ENCODE measurements at places on chromosomes 12 and 14.

DNA sequence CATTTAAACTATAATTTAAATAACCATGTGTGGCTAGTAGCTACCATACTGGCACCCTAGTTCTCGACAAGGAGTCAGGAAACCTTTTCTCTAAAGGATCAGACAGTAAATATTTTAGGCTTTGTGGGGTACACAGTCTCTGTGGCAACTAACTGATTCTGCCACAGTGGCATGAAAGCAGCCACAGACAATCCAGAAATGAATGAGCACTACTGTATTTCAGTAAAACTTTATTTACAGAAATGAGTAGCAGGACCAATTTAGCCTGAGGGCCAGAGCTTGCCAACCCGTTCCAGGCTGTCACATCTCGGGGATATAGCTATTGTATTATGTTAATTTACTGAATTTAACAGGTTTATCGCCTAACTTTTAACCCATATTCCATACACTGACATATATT is 278.7 kb downstream of the ITPR2 start:
- DNase-seq = no peak

GRCh38 chr12:51521554-51522276 is 69.3 kb upstream of the SCN8A start:
- DNase-seq = peak; percentile 16

GRCh38 chr12:107475900-107476299 is 209.7 kb upstream of the PWP1 start:
- no peak for DNase-seq

- DNase-seq = no peak
Observed at GRCh38 chr12:42735861-42736361, 146.4 kb upstream of the PRICKLE1 start.

GRCh38 chr12:94807951-94808350 is 157.6 kb upstream of the TMCC3 start:
- no peak for DNase-seq

DNA sequence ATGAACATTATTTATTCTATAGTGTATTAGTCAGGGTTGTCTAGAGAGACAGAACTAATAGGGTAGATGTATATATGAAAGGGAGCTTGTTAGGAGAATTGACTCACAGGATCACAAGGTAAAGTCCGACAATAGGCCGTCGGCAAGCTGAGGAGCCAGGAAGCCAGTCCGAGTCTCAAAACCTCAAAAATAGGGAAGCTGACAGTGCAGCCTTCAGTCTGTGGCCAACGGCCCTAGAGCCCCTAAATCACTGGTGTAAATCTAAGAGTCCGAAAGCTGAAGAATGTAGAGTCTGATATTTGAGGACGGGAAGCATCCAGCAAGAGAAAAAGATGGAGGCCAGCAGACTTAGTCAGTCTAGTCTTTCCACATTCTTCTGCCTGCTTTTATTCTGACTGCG is 912.2 kb downstream of the FLRT2 start:
- no peak for DNase-seq

- DNase-seq = no peak
Observed at GRCh38 chr14:102949062-102949800, 26.8 kb downstream of the AMN start.

DNA sequence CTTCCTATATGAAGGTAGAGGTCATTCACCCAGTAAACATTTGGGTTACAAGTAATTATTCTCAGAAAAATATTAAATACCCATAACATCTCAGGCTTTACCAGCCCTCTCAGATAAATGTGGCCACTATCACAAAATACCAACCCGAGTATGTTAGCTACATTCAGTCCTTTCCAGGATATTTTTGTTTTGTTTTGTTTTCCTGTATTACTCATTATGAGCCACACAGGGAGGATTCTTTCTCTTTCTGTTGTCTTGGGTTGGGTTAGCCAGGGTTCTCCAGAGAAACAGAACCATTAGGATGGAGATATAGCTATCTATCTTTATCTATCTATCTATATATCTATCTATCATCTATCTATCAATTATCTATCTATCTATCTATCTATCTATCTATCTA is 947.6 kb upstream of the MDGA2 start:
- no peak for DNase-seq

DNA sequence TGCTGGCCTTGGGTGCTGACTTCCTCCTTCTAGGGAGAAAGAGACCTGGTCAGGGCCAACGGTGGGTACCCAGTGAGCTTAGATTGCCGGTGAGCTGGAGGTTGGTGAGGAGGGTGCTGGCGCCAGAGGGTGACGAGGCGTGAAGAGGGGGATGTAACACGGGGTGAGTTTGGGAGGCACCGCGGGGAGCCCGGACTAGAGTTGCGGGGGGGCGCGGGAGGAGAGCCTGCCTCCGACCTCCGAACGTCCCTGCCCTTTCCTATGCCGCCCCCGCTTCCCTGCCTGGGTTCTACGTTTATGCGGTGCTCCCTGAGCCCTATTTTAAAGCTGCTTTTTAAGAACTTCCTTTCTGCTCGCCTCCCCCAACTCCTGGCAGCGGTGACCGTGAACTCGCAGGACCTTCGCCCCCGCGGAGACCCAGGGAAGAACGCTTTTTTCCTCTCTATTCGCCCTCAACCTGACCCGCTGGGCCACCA is 18.6 kb downstream of the OR6S1 start:
- DNase-seq = no peak

DNA sequence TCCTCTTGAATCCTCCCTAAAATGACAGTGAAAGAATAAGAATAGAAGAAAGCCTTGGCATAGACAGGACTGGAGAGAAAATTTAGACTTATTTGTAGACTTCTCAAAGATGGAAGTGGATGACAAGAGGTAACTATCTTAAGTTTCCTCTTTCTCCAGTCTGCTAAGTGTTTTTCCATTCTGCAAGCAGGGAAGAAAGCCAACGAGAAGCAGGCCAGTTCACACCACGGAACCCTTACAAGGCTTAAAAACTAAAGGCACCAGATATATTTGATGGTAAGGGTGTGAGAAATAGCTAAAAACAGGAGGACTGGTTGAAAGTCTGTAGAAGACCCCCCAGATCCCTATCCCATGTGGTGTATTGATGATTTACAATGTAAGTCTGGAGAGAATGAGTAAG is 82.9 kb upstream of the GPHB5 start:
- DNase-seq = no peak

- DNase-seq = no peak
Observed at GRCh38 chr14:103594265-103594664, 31.5 kb downstream of the COA8 start.

GRCh38 chr12:47222520-47223030 is 142.8 kb upstream of the AMIGO2 start:
- no peak for DNase-seq

- peak; percentile 49 for DNase-seq
Observed at GRCh38 chr12:49568442-49569162, 660 bp upstream of the MCRS1 start.

DNA sequence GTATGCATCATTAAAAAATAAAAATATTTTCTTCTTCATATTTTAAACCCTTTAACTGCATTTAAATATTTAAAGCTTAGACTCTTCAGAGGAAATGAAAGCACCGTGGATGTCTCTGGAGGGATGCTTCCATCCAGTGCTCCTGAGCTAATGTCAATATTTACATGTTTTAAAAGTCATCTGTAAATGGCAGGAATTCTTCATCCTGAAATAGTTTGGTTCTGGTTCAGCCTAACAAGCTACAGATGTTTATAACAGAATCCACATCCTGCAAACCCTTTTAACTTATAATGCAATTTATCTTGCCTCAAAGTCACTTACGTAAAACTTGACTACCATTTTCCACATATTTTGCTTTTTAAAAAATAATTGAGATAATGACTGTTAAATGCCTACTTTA is 1207.3 kb downstream of the SLC16A7 start:
- no peak for DNase-seq

DNA sequence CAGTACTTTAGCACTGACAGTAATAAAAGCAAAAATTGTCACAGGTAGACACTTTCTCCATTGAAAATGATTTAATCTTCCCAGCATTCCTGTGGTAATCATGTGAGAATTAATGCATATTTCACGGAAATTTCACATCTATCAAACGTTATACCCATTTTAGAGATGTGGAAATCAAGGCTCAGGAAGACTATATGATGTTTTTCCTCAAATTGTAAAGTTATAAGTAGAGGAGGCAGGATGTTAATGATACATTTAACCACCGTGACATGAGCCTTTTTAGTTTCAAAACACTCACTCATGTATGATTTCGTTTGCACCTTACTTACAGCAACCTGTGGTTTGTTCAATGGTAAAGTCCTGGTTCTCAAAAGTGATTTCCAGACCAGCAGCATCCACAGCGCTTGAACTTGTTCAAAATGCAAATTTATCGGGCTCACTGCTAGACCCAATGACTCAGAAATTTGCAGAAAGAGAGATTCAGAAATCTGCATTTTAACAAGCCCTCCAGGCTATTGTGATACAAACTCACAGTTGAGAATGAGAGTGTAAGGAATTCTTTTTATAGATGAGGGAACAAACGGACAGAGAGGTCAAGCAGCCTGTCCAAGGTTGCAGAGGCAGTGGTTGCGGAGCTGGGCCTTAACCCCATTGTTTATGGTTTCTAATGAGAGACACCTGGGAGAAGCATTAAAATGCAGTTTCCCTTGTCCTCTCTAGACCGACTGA is 654.8 kb upstream of the TBX3 start:
- no peak for DNase-seq

- no peak for DNase-seq
Observed at GRCh38 chr12:52427083-52427482, 7.1 kb downstream of the KRT75 start.

GRCh38 chr12:52319097-52319496 is 2.1 kb downstream of the KRT83 start:
- DNase-seq = no peak

- no peak for DNase-seq
Observed at GRCh38 chr12:46752396-46752795, 73.4 kb downstream of the SLC38A4 start.

DNA sequence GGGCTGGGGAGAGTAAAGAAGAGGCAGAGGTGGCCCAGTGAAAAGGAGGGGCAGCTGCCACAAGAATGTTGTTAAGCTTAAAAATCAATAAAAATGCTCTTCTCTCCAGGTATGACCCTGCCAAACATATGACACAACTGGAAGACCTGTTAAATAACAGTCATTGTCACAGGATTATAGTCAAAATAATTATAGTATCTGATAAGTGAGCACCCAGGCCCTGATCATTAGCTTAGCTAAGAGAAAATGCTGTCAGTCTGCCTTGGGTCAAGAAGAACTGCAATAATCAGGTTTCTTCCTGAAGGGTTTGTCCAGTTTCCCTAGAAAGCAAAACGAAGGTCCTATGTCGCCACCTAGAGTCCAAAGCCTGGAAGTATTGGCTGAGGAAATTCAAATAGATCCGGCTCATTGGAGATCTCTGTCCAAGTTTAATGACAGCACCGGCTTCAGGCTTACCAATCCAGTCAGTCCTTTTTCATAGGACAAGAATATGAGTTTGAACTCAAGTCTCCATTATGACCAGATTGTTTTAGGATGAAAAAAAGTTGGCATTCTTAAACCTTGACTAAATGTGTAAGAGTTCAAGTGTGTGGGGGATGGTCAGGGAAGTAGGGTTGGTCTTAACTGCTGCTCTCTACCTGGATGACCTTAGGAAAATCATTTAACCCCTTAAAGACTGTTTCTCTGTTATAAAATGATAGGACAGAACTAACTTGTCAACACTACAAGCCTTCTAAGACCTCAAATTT is 22.5 kb upstream of the NKX2-8 start:
- peak; percentile 81 for DNase-seq

- DNase-seq = no peak
Observed at GRCh38 chr14:56996721-56997399, 186.6 kb upstream of the OTX2 start.

- no peak for DNase-seq
Observed at GRCh38 chr12:19038209-19038608, 91.3 kb upstream of the PLEKHA5 start.

DNA sequence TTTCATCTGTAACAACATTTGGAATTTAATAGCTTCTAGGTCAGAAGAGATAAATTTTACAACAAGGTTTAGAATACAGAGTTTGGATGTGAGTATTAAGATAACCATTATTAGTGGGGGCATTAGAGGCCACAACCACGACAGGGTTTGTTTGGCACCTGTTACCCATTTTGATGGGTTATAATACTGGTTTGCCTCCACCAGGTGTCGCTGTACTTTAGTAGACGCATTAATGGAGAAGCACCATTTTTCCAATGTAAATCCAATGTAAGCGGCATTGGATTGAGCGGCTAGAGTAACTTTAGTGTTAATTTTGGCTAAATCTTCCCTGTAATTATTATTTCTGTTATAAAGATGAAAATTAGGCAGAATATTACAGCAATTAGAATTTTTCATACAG is 136.2 kb downstream of the SLCO1B3 start:
- DNase-seq = peak; percentile 41

- DNase-seq = no peak
Observed at GRCh38 chr12:22126758-22127157, 80.7 kb downstream of the CMAS start.

DNA sequence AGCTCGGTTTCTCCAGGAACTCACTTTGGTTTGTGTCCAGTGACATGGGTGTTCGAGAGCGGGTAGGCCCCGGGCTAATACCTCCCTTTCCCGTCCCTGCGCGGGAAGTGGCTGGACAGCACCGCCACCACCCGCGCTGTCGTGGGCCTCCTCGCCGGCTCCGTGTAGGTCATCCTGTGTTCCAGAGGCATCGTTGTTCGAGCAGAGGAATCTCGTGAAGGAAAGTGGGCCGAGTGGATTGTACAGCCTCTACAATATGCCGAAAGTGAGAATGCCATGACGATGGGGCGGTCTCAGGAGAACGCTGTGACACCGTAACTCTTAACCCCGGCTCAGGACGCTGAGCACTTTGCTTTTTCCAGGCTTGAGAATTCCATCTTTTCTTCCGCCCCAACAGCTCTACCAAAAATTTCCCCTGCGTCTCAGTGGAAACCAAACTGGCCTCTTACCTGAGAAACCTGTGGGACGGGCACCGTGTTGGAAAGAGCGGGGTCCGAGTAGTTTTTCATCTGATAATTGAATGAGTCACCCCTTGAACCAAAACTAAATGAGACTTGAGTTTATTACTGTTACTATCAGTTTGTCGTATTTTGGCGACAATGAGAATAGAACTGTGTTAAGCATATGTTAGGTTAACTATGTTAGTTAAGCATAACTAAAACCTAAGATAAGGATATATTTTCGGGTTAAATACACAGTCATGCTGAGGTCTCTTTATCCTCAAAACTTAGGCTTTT is 510 bp downstream of the EIF2S1 start:
- no peak for DNase-seq

GRCh38 chr12:108341356-108341755 is 2.2 kb upstream of the CMKLR1 start:
- DNase-seq = no peak

- DNase-seq = no peak
Observed at GRCh38 chr14:99055816-99056215, 216.2 kb downstream of the BCL11B start.

DNA sequence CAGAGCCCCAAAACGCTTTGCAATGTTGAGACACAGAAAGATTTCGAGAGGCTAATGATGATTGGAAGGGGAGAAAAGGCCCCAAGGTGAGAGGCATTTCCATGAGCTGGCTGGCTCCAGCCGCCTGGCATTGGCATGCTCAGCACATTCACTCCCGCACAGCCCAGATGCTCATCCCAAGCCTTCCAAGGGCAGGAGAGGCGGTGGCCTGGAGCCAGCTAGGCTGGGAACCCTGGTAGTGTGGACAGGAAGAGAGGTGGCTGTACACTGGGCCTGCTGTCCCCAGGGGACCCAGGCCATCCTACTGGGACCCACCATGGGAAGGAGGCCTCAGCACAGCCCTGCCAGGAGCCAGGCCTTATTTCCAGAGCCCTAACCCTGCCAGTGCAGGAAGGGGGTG is 72.2 kb downstream of the SPTB start:
- DNase-seq = no peak

- DNase-seq = no peak
Observed at GRCh38 chr12:49982246-49983087, 9.7 kb downstream of the AQP6 start.

Measured in dermis blood vessel endothelial cell (primary cell).